Stimulated activated CD4-positive, alpha-beta T cell treated with anti-CD3 and anti-CD28 coated beads, TNF-alpha, amount 100 ng/mL, for 4 hours (primary cell): ENCODE measurements at places on chromosomes 12 and 14.

DNA sequence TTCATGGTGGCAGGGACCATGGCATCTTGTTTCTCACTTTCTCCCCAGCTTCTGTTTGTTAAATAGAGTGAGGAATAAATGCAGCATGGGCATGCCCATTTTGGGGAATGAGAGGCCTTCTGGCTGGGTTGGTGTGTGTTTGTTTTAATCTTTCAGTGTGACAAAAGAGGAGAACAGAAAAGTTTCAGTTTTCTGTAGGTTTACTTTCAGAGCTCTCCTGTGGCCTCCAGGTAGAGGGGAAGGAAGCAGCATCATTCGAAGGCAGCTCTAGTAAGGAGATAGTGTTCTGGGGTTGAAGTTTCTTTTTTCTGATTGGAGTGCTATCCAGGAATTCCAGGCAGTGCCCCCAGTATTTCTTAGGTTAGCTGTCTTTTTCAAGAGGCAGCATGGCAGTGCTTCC, 15.3 kb downstream of the MSRB3 start:
- DNase-seq: no peak

GRCh38 chr12:27785882-27786570, 6.0 kb upstream of the MANSC4 start:
- DNase-seq: no peak

DNA sequence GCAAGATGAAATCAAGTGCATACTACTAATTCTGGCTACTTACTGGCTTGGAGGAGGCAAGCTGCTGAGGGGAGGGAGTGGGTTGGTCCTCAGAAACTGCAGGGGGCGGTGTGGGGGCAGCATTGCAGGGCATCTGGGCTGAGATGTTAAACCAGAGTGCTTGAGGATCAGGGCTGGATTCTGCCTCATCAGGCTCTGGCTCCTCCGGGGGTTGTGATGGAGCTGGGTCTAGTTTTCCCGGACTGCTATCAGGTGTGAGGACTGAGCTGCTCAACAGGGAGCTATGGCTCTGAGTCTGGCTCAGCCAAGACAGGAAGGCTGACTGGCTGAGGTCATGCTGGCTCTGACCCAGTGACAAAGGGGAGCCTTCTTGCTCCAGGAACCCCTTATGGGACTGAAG, 28.6 kb downstream of the BAZ2A start:
- DNase-seq: peak; percentile 5

DNA sequence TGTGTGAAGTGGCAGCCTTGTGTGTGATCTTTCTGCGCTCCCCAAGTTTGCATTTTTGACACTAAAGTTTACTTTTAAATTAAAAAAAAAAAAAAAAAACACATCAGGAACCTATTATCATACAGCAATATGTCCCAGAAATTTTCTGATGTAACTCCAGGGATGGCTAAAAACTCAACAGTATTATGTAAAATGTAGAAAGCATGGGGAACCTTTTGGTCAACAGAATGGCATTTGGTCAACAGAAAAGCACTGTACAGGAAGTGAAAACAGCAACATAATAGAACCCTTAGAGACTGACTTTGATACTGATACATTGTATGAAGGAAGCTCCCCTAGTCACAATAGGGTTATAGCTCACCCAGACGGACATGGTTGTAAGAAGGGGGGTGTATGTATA, 224.3 kb downstream of the ITPR2 start:
- DNase-seq: no peak

GRCh38 chr12:110382683-110383082, 20.8 kb downstream of the ANAPC7 start:
- DNase-seq: no peak

- DNase-seq: no peak
Measured at GRCh38 chr12:66584673-66585072, 94.2 kb downstream of the GRIP1 start.

DNA sequence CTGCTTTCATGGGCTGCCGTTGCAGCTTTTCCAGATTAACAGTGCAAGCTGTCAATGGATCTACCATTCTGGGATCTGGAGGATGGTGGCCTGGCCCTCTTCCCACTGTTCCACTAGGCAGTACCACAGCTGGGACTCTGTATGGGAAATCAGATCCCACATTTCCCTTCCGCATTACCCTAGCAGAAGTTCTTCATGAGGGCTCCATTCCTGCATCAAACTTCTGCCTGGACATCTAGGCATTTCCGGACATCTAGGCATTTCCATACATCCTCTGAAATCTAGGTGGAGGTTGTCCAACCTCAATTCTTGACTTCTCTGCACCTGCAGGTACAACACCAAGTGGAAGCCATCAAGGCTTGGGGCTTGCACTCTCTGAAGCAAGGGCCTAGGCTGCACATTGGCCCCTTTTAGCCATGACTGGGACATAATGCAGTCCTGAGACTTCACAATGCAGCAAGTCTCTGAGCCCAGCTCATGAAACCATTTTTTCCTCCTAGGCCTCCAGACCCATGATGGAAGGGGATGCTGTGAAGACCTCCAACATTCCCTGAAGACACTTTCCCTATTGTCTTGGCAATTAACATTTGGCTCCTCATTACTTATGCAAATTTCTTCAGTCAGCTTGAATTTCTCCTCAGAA, 863.3 kb downstream of the C12orf50 start:
- DNase-seq: no peak

- DNase-seq: no peak
Measured at GRCh38 chr14:99706107-99706900, 22.2 kb downstream of the CYP46A1 start.

- DNase-seq: peak; percentile 38
Measured at GRCh38 chr14:72420749-72421474, 473.0 kb downstream of the DPF3 start.

DNA sequence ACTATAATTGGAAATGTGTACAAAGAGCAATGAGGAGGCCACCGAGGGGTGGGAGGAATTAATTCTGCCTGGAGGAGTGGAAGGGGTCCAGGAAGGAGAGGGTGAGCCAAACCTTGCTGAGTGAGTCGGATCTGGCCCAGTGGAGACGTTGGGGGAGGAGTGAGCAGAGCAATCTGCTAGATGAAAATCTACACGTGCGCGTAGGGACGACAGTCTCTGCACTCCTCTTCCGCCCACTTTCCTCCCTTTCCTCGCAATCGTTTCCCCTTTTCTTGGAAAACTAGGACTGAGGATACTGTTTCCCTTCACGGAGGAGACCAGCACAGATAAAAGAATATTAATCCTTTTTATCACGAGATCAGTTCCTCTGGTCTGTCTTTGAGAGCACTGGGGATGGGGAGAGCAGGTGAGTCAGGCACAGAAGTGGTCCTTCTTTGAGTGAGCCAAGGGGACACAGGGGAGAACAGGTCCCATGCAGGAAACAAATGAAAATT, 2.9 kb upstream of the NAB2 start:
- no peak for DNase-seq

GRCh38 chr14:32491416-32492016, 162.4 kb downstream of the AKAP6 start:
- no peak for DNase-seq

GRCh38 chr12:45696049-45696448, 33.5 kb upstream of the ARID2 start:
- no peak for DNase-seq

GRCh38 chr12:110901401-110901800, 19.0 kb downstream of the MYL2 start:
- no peak for DNase-seq

DNA sequence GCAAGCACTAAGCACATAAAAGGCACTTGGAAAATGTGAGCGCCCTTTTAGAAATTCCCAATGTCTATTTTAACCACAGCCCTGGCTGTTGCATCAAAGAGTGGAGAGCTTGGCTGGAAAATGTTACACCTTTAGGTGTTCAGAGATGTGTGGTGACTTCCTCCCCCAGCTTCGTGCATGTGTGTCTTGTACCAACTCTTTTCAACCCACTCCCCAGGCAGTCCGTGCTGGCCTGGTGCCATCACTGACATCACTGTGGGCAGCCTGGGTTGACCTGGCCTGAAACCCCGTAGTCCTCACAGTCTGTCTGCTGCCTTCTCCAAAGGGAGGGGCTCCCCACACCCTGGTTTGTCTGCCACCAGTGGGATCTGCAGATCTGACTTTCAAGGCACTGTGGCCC, 101.8 kb downstream of the SCARB1 start:
- DNase-seq: no peak

DNA sequence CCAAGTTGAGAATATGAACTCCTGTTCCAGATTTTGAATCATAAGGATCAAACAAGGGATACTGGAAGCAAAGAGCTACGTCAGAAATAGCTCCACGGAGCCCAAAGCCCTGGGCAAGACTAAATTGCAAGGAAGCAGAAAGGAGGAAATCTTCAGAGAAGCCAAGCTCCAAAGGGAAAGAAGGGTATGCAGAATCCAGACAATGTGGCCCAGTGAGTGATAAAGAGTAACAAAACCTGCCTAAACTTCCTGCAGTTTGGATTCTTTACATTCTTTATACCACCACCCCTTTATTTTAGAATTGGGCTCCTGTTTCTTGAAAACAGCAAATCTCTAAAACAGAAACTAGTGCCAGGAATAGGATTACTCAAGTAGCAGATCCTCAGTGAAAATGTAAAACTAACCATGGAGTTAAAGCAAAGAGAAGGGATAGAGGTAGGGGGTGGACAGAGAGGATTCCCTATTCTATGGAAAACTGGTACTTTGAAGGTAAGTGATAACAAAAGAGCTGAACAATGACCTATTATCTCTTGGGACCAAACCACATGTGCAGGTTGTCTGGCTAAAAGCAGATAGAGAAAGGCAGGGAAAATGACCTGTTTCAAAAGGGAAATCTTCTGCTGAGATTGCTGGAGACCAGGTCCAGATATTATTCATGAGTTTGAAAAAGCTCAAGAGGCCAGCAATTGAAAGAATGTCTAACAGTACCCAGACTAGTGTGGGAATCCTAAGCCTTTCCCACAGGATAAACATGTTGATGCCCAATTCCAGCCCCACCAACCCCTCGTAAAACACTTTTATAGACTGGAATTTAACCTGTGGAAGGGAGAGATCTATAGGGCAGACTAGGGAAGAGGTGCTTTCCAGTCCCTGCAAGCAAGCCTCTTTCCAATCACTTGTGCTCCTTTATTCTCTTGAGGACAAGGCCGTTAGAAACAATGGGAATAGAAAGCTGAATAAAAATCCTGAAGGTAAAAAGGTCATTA, 24.5 kb downstream of the MBIP start:
- DNase-seq: no peak

DNA sequence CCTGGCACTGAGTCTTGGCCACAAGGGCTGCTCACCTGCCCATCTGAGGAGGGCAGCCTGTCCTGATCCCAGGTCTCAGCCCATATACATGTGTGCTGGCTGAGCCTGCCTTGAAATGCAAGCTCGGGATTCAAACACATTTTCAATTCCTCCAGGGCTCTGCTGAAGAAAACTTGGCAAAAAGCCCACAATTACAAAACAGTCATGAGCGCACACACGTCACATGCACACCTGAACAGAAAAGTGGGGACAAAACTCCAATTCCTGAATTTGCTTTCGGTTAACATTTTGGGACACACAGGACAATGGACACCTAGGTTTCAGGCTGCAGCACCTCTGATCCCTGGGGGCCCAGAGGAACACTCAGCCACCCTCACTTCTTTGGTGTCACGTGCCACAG, 113.9 kb downstream of the RBM19 start:
- no peak for DNase-seq

DNA sequence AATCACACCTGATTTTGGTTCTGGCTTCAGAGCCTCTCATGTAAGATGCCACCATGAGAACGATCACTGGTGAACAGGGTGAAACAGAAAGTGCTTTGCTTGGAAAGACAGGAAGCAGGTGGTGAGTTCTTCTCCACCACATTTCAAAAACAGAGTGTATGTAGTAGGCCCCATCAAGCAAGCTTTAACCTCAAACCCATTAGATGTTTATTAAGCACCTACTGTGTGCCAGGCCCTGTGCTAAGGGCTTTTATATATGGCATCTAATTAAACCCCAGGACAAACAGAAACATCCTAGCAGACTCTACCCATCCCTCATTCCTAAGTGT, 47.8 kb upstream of the MED13L start:
- DNase-seq: no peak

GRCh38 chr14:63952053-63952932, 99.5 kb downstream of the SYNE2 start:
- DNase-seq: no peak

DNA sequence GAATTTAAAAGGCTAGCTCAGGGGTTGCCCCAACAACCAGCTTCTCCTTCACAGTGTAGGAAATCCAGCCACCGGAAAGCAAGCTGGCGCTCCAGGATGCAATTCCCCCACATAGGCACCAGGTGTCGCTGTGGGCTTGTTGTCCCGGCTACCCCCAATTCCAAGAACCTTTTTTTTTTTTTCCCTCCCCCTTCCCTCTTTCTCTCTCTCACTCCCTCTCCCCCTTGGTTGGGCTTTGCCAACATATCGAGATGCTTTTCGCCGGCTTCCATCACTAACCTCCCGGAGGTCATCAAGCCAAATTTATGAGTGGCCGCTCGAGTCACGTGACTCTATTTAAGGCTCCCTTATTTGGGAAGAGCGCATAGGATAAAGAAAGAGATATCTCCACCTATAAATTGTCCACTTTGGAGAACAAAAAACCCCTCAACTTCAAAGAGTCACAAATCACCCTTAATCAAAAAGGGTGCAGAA, at the start of gene HOXC5:
Gene HOXC5 (plus strand): TSS at position 424 of the 474 bp plus-strand sequence. CDS start 73 bp downstream, outside the sequence.
- DNase-seq: peak; percentile 31

DNA sequence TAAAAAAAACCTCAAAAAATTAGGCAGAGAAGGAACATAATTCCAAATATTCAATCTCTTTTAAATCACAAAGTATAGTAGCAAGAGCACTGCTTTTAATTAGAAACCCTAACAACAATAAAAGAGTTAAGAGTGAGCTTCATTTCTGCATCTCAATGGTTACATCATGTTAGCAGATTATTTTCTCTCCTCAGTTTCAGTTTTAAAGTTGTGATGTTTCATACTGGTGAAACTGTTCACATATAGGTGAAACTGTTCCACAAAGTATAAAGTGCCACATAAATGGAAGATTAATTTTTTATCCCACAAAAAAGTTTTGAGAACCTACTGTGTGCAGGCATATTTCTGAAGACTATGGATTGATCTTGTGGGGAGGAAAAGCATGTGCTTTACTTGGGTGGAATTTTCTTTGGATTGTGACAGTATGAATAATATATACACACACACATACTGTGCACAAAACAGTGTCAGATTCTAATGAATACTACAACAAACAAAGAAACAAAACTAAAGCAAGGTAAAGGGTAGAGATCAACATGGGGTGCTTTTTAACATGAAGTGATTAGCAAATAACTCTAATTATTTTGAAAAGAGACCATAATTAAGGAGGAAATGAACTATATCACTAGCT, 17.1 kb downstream of the LUM start:
- DNase-seq: no peak

DNA sequence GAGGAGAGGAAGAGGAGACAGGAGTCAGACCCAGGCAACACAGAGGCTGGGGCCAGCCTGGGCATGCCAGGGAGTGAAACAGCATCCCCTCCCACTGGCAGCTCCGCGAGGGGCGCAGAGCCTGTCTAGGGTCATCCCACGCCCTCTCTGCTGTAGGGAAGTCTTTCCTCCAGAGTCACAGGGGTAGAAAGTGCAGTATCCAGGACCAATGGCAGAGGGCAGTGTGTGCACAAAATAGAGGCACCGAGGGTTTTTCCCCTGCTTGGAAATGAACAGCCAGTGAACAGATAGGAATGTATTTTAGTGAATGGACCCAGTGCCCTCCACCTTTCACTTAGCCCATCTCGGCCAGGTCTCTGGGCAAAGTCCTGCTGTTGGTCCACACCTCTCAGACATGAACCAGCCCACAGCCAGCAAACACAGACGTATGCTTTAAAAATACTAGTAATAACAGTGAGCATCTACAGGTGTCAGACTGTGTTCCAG, 9.4 kb upstream of the KRT74 start:
- DNase-seq: peak; percentile 55
